ENCODE measurements at places on chromosomes 11 and 22.
A peak's percentile ranks its signal among the peaks of the same experiment; 100 is the strongest.

DNA sequence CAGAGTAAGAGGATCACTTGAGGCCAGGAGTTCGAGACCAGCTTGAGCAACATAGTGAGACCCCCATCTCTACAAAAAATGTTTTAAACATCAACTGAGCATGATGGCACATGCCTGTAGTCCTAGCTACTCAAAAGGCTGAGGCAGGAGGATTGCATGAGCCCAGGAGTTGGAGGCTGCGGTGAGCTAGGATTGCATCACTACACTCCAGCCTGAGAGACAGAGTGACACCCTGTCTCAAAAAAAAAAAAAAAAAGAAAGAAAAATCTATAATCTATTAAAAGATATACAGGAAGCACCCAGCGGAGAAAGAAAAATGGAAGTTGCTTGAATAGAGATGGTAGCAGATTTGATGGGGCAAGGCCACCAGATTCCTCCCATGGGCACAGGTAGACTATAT is 61.8 kb downstream of the FAM83F start:
- DNase-seq: no peak

- no peak for DNase-seq
These were observed 31.0 kb downstream of the TSG101 start for GRCh38 chr11:18495703-18496102.

GRCh38 chr11:7787239-7787638 is 9.5 kb downstream of the OR5P2 start:
- no peak for DNase-seq

DNA sequence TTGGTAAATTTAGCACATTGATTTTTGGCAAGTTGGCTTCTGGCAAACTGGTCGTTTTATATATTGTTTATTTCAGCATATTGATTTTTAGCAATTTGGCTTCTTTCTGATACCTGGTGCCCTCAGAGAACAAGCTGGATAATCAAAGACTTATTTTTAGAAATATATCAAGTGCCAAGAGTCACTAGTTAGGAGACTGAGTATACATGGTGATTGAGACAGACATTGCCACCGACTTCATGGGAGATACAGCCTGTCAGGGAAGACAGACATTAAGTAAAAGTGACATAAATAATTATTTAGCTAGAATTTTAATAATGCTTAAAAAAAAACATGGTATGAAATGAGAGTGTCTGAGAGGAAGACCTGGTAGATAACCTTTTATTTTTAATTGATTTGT is 242.3 kb upstream of the MTNR1B start:
- no peak for DNase-seq

DNA sequence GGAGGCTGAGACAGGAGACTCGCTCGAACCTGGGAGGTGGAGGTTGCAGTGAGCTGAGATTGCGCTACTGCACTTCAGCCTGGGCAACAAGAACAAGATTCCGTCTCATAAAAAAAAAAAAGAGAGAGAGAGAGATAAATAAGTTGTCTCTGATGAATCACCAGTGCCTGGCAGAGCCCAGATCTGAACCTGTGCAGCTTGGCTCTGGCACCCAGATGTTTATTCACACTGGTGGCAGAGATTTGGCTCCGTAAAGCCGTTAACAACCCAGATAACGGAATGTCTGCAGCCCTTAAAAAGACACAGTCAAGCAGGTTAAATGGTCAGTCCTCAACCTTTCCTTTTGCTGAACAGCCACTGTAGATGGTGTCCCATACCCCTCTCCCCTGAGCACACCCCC is 33.5 kb upstream of the RTL6 start:
- DNase-seq: no peak

- no peak for DNase-seq
These were observed 15.7 kb downstream of the NUP50 start for GRCh38 chr22:45179276-45180049.

GRCh38 chr22:24440718-24441405 is 13.5 kb downstream of the ADORA2A start:
- DNase-seq: no peak

DNA sequence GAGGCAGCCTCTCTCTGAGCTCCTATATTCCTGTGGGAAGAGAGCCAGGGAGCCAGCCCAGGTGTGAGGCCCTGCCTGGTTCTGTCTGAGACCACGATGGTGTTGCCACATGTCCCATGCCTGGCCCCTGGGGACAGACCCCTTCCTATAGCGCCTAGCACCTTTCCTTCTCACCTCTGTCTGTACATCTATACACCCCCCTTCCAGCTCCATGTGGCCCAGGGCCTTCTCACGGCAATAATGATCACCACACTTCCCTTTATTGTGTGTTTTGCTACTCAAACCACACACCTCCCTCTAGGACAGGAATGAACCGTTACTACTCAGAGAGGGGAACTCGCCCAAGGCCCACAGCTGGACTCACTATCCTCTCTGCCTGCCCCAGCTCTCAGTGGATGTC is 12.8 kb downstream of the CD82 start:
- DNase-seq: no peak

GRCh38 chr22:50469377-50470305 is 5.2 kb downstream of the SBF1 start:
- DNase-seq: peak; percentile 86

DNA sequence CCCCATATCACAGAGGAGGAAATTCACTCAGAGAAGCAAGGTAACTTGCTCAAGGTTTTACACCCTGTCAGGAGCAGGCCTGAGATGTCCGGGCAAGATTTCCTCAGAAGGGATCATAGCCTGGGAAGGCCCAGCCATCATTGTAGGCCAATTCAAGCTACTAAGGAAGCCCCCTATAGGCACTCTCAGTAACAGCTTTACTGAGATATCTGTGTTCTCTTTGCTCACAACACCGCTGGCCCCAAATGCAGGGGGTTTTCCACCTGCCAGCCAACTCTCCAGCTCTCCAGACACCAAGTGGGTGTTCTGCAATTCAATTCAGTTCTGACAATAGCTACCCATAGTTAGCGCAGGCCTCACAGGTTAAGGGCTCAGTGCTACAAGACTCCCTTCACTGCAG is 84.0 kb downstream of the SLC36A4 start:
- no peak for DNase-seq

GRCh38 chr11:31834237-31834636 is 23.1 kb upstream of the PAX6 start:
- no peak for DNase-seq

GRCh38 chr11:60221181-60221580 is 21.8 kb downstream of the MS4A4E start:
- DNase-seq: no peak

DNA sequence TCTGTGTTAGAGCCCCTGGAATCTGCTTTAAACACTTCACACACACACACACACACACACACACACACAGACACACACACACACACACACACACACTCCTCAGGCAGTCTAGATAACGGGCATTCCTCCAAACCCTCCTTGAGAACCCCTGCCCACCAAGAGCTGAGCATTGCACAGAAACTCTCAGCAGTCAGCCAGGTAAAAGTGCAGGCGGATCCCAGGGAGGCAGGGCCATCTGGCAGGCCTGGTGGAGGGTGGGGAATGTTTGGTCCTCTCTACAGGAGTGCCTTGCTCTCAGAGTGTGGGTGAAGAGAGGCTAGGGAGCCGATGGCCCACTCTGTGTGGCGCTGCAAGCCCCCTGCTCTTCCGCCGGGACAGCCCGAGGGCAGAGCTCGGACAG is 190.2 kb downstream of the BUD13 start:
- no peak for DNase-seq

DNA sequence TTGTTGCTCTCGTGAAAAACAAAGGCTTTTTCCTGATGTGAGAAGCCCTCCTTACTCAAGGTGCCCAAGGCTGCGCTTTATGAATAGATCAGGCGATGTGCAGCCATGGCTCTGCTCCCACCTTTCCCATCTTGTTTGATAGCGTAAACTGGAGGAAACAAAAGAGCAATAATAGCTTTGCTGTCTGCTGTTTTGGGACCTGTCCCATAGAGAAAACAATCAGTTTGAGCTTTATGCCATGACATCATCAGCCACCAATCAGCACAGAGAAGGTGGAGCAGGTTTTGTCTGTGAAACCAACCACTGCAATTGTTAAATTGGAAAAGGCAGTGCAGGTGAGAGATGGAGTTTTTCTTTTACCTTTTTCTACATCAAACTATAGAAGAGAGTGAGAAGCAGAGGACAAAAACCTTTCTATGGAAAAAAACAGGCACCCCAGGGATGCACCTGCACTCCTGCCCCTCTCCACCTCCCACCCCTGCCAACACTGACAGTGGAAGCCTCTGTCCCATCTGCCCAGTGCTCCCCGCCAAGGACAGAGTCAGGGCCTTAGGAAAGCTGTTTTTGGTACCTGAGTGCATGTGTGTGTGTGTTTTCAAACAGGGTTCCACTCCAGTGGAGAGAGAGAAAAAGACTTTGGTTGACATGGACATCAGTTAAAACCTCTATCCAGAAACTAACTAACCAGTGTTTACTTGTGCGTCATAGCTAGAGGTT is 80.7 kb downstream of the MICAL3 start:
- no peak for DNase-seq

DNA sequence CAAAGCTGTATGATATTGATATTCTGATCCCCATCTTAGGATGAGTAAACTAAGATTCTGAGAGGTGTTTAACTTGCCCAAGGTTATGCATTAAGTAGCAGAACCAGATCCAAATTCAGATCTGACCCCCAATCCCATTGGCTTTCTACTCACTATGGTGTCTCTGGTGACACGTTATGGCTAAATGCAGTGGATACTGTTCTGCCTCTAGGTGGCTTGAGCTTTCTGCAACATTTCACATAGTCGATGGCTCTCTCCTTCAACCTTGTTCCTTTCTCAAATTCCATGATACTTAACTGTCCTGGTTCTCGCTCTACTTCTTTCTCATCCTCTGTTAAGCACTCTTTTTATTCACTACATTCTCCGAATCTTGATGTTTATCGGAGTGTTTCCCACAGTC is 9.4 kb downstream of the C11orf97 start:
- no peak for DNase-seq

- DNase-seq: no peak
These were observed 3.7 kb upstream of the PGGHG start for GRCh38 chr11:285021-285893.

DNA sequence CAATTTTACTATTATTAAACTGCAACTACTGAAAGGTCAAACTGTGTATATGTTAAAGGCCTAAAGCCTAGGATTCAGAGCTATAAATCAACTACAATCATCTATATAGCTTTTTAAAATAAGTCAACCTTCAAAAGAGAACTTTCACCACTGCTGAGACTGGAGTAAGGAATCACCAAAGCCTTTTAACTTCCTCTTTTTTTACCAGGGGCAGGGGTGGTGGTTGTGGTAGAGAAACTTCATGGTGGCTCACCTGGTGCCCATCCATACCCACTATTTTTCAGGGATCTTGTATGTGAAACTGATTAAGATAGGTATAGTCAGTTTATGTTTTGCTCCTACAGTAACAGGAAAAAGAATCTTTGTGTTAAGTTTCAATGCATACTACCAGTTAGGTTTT is 31.5 kb downstream of the TSG101 start:
- no peak for DNase-seq

- no peak for DNase-seq
These were observed 175.3 kb upstream of the SESN3 start for GRCh38 chr11:95406271-95406670.

DNA sequence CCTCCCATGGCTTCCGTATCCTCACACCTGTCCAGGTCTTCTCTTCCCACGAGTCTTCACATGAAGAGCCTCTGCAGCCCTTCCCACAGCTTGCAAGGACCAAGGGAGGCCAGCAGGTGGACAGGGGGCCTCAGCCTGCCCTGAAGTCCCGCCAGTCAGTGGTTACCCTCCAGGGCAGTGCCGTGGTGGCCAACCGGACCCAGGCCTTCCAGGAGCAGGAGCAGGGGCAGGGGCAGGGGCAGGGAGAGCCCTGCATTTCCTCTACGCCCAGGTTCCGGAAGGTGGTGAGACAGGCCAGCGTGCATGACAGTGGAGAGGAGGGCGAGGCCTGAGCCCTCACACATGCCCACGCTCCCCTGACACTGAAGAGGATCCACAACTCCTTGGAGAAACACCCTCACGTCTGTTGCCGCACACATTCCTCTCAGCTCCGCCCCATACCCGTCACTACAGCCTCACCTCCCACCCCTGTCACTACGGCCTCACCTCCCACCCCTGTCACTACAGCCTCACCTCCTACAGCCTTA is 8.3 kb downstream of the SSH3 start:
- no peak for DNase-seq

DNA sequence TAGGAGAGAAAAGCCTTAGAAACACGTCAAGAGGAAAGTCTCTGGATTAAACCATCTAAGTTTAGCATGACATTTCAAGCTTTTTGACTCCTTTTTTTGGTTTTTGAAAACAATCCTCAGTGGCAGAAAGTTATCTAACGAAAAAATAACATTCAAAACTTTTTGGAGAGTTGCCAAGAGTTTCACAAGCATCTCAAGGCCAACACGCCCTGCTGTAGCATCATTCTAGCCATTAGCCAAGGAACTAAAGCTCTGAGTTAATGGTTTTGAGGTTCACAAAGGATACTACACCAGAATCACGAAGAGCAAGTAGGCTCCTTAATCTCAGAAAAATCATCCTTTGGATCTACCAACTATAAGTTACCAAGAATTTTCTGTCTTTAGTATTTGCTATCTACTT is 94.8 kb downstream of the PICALM start:
- no peak for DNase-seq

GRCh38 chr11:429931-430456 is 11.8 kb downstream of the ANO9 start:
- no peak for DNase-seq

DNA sequence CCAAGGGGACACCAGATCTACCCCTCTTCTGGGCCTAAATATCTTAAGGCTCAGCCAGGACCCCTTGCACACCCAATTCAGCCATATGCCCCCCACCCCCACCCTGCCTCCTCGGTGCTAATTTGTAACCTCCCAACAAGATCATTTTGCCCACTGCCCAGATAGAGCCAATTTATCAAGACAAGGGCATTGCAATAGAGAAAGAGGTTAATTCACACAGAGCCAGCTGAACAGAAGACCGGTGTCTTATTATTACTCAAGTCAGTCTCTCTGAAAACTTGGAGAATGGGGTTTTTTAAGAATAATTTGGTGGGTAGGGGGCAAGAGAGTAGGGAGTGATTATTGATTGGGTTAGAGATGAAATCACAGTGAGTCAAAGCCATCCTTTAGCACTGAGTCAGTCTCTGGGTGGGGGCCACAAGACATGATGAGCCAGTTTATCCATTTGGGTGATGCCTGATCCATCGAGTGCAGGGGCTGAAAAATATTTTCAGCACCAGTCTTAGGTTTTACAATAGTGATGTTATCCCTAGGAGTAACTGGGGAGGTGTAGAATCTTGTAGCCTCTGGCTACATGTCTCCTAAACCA is 9.9 kb upstream of the CAPN5 start:
- no peak for DNase-seq

DNA sequence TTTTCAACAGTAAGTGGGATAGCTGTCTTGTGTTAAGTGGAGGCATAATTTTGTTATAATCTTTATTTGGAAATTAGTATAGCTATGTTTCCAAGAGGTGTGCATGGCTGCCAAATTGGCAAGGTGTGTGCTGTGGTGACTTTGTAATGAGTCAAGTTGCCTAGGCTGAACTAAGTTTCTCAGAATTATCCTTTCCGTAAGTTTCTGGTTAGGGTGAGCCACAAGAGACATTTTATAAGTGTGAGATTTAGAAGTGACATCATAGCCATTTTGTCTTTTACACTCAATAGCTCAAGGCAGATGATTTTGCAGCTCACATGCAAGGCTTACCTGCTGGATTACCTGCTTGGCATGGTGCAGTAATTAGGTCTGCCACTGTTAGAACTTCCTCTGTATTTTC is 90.3 kb downstream of the C11orf87 start:
- no peak for DNase-seq

GRCh38 chr22:39155421-39155820 is 2.9 kb upstream of the CBX7 start:
- DNase-seq: no peak
